Globus pallidus (tissue), 1 donor: ENCODE measurements at places on chromosomes 2 and 18.

- no peak for DNase-seq
Measured at GRCh38 chr18:74773171-74773624, 175.5 kb downstream of the ZNF407 start.

DNA sequence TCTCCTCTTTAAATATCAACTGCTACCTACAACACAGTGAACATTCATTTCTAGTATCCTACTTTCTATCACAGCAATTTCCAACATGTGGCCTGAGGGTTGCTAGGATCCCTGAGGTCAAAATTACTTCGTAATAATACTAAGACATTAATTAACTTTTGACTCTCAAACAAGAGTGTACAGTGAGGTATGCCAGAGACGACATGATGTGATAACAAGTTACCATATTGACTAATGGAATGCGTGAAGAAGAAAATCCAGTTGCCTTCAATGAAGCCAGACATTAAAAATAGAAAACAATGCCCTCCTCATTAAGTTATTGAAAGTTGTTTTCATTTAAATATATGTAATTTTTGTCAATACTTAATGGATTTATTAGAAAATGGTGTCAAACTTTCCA is 13.1 kb downstream of the ORC2 start:
- DNase-seq: no peak

DNA sequence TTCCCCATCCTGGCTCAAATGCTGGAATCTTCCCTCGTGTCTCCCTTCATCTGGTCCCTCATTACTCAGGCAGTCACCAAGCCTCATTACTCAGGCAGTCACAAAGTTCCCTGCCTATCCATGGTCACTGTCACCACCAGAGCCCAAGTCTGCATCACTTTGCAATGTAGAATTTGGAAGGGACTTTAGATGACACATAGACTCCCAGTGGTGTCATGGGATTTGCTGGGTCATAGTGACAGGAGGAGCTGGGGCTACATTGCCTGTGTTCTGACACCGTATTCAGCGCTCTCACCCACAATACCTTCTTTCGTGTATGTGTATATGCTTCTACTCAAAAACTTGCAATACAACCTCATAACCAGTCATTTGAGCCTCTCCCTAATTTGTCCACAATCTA is 2.1 kb upstream of the EMILIN1 start:
- DNase-seq: no peak

DNA sequence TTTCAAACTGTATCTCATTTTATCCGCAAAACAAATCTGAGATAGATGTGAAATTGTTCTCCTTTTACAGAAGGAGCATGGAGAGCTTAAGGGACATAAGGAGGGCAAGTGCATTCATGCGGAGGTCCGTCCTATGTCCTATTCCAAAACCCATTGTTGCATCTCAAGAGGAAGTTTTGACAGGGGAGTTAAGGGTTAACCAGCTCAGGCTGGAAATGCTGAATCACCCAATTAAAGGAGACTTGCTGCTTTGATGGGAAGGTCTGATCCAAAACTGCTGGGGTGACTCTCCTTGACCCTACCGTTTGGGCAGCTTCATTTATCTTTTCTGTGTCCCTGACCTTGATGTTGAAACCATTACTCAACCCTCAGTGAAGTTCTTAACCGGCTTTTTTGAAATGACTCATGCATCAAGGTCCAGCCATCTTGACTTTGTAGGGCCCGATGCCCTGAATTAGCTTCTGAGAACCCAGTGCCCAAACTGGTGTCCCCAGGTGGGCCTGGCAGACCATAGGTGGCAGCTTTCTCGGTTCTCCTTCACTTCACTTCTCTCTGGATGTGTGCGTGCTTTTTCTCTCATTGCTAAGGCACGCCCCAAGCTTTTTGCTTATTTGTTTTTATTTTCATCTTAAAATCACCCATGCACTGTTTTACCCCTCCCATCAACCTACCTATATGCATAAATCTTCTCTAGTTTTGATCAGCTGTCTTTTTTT is 15.9 kb upstream of the TXNDC2 start:
- DNase-seq: no peak

DNA sequence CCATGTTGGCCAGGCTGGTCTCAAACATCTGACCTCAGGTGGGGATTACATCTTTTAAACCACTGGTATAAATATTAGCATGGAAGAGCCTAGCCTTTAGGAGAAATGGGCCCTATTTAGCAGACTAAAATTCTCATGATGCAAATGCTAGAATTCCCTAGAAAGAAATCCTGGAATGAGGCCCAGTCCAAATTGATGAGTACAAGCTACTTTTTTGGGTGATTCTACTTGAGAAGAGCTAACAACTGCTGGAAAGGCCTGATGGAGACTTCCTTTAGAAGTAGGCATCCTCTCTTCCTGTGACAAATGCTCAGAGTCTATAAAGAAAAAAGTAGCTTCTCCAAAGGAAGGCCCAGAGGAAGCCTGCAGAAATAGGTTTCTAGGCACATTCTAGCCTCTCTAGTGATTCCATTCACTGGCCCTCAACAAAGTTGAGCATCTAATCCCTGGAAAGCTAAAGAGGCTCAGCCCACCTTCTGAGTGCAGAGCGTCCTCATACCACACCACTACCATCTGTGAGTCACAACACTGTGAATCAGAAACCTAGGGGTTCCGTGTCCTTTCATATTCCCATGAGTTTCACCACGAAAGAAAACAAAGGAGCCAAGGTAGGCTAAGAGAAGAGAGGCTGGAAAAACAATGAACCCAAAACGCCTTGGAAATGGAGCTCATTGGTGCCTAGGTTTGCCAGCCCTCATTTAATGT is 183.1 kb downstream of the C1D start:
- DNase-seq: no peak

GRCh38 chr2:24514820-24515219 is 23.8 kb downstream of the NCOA1 start:
- DNase-seq: no peak

- peak; percentile 23 for DNase-seq
Measured at GRCh38 chr2:148642891-148643416, 1.6 kb upstream of the EPC2 start.

DNA sequence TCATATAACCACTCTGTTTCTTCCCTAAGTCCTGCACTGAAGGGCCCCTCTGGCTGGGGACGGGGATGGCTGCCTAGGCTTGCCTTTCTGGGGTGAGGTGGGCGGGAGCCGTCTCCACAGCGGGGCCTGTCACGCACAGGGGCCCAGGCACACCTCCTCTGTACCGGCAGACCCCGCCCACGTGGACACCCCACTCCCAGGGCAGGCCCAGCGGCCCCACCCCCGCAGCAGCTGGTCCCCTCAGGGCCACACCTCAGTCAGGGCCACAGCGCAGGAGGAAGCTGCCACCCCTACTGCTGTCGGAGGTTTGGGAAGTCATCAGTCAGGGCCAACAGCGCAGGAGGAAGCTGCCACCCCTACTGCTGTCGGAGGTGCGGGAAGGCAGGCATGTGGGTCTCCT is 257.6 kb upstream of the RAB6C start:
- no peak for DNase-seq

DNA sequence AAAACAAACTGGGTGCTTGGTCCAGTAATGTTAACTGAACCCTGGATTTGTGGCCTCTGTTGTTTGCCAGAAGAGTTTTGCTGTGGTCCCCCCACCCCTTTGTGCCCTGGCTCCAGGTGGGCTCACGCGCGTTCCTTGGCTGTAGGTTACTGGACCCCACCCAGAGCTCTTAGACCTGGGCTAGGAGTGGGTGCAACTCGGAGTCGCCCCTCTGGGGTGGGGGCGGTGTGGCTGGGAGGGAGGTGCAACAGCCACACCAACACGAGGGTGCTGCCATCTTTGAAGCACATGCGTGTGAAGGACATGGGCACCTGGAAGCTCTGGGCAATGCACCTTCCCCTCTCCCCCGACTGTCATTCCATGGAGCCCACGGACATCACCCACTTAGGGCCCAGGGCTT is 92.7 kb downstream of the USP40 start:
- DNase-seq: no peak

- DNase-seq: no peak
Measured at GRCh38 chr2:168794968-168795367, 7.5 kb upstream of the NOSTRIN start.

GRCh38 chr2:42290005-42290404 is 71.0 kb downstream of the COX7A2L start:
- no peak for DNase-seq

DNA sequence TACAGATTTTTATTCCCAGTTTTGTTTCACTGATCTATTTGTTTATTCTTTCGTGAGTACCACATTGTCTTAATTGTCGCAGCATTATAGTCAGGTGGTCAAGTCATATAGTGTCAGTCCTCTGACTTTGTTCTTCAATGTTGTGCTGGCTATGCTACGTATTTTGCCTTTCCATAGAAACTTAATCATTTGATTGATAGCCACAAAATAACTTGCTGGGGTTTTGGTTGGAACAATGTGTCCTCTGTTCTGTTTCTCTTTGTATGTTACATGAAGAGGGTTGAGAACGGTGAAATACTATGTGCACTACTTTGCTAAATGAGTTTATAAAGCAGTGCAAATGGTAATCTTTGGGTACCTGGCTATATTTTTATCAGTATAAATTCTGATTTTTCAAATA is 64.9 kb upstream of the TTC27 start:
- DNase-seq: peak; percentile 62

DNA sequence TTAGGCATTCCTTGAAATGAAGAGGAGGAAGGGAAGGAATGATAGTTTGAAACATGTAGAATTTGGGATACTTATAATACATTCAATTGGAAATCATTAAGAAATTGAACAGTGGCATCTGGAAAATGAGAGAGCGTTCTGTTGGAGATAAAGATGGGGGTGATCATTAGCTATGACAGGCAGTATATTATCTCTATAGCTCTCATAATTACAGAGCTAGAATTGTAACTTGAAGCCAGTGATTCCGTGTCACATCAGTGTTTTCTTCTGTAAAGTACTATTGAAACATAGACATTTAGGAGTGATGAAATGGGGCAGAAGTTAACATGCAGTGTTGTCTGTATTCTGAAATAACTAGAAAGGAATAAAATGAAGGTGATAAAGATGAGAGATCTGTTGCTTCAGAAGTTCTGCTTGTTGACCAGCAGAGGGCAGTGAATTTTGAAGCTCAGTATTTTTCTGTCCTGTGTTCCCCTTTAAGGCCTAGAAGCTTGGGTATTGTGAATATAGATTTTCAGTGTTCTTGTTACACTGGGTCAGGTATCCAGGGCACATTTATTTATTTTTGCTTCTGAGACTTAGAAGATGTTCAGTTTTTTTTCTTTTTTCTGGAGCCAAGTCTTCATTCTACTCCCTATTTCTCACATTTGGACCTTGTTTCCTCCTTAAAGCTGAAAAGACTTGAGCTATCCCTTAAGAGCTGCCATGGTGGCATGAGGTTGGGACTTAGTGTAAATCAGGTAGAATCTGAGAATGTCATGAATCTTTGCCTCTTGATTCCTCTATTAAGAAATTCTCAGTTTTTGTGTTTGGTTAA is 157.4 kb downstream of the TAF4B start:
- DNase-seq: peak; percentile 59
